LHCN-M2 (cell line): ENCODE measurements at places on chromosomes 12 and 14.

- no peak for DNase-seq
Measured at GRCh38 chr12:116415408-116416108, 138.1 kb upstream of the MED13L start.

DNA sequence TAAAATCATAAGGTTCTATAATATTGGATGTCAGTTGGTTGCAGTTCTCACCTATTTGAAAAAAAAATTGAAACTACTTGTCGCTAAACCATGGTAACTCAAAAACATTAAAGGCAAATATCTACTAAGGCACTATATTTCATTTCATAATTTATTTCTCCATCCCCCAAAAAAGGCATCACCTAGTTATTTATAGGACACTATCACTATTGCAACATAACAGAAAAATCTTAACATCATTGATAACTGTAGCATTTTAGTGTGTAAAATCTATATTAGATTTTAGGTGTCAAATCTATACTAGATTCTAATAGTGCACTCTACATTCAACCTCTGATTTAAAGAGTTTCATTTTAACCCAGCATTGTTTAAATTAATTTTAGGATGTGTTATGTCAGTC, 1.7 kb downstream of the SPTSSA start:
- DNase-seq: no peak

DNA sequence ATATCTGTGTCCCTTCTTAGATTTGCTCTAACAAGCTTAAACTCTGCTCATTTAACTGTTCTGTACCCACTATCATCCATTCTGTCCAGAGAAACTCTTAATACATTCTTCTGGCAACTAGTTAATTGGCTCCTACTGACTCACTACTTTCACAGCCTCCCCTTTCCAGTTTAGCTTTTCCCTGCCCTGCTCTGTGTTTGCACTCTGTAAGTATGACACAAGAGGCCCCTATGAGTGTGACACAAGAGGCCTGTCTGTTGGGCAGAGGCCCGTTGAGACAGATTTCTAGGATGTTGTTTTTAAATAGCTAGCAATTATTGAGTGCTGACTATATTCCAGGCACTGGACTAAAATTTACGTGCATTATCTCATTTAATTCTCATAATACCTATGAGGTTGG, 246.0 kb upstream of the DAAM1 start:
- DNase-seq: no peak

DNA sequence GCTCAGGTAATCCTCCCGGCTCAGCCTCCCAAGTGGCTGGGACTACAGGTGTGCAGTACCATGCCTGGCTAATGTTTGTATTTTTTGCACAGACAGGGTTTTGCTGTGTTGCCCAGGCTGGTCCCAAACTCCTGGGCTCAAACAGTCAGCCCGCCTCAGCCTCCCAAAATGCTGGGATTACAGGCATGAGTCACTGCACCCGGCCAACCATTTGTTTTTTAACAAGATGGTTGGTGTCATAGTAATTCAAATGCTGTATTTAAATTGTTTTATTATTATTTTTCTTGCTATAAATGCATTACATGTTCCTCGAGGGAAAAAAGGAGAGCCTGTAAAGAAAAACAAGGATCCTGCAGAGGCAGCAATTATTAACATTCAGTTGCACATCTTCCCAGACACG, 83.9 kb downstream of the EP400 start:
- DNase-seq: peak; percentile 44

DNA sequence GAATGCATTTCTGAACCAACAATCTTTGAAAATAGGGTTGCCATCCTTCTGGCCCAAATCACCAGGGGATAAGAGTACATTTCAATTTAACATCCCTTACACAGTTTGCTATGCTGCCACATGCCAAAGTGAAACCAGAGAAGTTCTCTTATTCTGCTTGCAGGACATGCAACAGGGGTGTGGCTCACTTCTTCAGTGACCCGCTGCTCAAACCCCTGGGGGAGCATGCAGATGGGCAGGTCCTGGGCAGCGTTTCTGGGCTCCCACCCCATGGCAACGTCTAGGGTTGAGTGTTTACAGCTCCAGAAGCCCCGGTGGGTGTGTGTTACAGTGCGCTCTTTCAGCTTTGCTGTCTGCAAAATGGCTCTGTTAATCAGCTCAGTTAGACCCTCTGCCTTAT, 1306.3 kb upstream of the TMEM132C start:
- DNase-seq: no peak
